ENCODE measurements at places on chromosomes 5 and 9.

DNA sequence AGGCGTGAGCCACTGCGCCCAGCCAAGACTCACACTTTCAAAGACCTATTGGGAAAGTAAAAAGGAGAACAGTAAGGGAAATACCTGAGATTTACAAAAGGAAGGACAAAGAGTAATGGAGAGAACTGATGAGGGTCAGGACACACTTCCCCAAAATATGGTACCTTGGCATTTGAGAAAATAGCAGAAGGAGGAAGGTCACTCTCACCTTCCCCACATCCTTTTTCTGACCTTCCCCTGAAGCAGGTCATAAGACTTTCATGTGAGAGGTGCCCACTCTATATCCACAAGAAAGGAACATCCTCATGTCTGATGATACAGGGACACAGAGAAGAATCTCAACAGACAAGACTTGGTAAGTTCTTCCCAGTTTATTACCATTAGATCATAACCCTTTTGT lies 272.8 kb downstream of the FBXL17 start:
- DNase-seq = no peak

DNA sequence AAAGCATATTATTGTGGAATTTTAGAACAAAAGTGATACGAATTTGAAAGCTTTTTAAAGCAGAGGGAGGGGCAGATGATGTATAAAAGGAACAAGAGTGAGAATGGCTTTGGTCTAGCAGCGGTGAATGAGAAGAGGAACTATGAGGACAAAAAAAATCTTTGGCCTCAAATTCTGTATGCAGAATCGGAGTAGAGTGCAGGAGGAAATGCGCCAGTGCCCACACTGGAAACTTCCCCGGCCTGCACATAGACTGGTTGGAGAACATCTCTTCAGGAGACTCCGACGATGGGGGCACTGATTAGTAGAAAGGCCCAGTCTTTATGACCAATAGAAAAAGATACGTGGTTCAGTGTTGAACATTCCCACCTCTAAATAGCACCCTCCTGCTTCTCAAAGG lies 51.3 kb downstream of the SLC46A2 start:
- DNase-seq = no peak

DNA sequence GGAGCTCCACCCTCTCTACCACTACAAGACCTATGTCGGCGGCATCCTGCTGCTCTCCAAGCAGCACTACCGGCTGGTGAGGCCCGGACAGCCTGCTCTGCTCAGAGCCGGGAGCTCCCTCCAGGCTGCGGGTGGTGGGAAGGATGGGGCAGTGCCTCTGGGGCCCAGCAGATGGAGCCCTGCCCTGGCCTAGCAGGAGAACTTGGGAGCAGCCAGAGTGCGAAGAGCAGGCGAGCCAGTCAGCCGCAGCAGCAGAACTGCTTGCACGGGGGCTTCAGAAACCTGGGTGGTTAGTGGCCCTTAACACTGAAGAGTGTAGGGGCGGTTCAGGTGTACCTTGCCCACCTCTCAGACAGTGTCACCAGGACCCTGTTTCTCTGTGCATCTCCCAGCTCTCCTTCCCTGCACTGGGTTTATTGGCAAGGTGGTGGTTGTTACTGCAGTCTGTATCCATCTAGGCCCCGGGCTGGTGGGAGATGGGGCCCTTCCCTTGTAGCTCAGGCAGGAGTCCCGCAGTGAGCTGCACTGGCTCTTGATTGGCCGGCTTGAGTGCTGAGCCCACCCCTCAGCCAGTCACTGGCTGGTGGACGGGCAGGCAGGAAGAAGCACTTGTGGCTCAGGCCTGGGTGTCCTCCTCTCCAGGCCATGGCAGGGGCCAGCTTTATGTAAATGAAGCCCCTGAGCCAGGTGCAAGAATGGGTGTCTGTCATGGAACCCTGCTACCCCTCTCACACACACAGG lies 7.7 kb downstream of the B4GALT7 start:
- DNase-seq = peak; percentile 42

DNA sequence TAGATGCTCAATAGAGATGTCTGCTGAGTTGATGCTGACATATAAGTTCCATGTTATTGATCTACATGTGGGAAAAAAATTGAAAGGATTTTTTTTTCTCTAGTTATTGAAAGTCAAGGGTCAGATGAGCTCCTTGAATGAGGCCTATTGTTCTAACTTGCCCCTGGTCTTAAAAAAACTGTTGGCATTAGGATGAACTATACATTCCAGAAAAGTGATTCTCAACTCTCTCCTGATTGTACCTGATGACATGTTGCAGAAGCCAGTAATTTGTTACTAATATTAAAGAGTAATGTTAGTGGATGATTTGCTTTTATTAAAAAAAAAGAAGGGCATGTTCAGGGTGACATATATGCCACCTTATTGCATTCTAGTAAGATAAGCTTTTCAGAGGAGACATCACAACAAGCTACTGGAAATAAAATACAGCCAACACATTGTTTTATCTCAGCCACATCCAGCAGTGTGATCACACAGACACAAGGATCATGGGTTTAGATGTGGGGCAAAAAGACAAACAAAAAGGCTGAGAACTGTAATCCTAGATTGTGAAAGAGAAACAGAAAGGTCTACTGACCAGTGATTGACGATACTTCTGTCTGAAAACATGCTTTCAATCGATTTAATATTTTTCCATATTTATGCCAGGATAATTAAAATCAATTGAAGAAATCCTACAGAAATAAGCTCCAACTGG lies 1314.1 kb upstream of the C9orf72 start:
- no peak for DNase-seq

DNA sequence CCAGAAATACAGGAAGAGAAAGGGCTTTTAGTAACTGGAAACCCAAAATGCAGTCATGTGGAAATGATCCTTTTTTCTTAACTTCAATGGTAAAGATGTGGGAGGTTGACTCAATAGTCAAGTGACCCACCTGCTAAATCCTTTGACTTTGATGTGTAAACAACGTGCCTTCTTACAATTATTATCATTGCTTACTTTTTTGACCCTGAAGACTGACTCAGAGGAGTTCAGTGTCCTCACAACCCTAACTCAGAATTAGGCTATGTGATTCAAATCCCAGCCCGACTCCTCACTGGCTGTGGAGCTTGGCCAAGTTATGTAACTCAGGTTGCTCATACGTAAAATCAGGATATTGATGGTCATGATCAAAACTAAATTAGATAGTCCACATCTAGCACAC lies 27.9 kb downstream of the ANXA1 start:
- DNase-seq = no peak

DNA sequence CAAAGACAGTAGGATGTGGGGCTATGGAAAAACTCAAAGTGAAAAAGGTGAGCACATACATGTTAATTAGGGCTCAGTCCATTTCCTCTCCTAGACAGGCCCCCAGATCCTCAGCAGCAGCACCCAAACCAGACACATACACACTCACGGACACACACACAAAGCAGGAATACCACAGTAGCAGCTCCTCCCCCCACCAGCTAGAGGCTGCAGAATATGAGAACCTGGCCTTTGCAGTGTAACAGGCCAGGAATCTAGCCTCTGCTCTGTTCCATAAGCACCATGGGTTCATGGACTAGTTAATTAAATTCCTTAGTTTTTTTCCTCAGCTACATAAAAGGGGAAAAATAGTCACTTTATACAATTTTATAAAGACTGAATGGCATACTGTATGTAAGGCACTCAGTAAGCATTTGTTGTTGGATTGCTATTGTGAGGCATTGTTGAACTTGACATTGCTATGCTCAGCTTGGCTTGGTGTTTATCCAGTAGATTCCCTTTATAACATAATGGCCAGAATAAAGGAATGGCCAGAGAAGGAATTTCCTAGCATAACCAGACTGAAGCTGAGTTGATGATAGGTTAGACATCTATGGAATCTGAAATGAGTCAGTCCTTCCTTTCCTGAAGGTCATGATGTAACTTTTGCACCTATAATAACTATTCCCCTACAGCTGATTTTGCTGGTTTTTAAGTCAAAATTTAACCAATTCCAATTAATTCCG lies 186.8 kb downstream of the SEMA5A start:
- DNase-seq = no peak

- no peak for DNase-seq
These were observed 24.3 kb upstream of the ERBIN start for GRCh38 chr5:65902104-65902503.

- no peak for DNase-seq
These were observed 1199.8 kb downstream of the DTWD2 start for GRCh38 chr5:117788596-117788995.

- DNase-seq = no peak
These were observed 68.2 kb downstream of the TLE1 start for GRCh38 chr9:81621118-81621517.

- DNase-seq = no peak
These were observed 14.3 kb downstream of the IRF1 start for GRCh38 chr5:132475987-132476875.

GRCh38 chr5:137015540-137016116 lies 483.5 kb downstream of the SPOCK1 start:
- DNase-seq = no peak

DNA sequence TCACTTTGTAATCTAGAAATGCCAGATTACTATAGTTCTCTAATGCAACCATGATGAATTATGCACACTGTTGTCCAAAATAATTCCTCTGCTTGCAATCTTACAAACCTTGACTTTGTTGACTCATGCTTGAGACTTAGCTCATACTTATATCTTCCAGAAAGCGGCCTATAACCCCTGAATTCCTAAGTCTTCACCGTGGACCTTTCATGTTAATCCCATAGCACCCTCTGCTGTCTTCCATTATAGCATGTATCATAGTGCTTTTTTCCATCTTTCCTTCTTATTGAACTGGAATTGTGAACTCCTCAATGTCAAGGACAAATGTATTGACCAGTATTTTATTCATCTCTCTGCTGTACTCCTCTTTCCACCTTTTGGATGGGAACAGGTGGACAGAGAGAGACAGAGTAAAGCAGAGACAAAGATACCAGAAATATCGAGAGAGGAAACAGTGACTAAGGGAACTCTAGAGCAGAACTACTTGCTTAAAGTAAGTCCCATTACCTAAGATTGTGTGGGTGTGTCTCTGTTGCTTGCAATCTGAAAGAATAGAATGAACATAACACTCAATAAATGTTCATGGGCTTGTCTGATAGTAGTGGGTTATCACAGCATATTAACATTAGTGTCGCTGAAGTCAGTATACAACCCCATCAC lies 110.0 kb downstream of the LURAP1L start:
- DNase-seq = no peak

- no peak for DNase-seq
These were observed 334.2 kb downstream of the PDE4D start for GRCh38 chr5:59559323-59559722.

DNA sequence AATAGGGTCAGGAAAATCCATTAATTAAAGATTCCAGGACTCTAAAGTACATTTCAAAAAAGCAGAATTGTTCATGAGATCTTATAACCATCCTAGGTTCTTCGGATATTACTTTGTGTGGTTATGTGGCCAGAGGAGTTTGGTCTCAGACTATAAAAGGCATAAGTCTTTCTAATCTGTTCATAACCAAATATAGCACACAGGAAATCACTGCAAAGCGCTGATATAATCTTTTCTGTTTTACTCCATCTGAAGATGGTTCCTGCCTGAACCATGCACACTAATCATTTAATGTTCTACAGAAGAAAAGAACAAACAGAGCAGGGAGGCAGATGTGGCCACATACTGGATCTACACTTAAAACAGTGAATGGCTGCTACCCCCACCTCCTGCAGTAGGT lies 182.8 kb downstream of the SEMA5A start:
- no peak for DNase-seq

GRCh38 chr5:157582731-157583620 lies 7.4 kb upstream of the ADAM19 start:
- no peak for DNase-seq

- no peak for DNase-seq
These were observed 11.0 kb downstream of the LPCAT1 start for GRCh38 chr5:1512541-1513291.

GRCh38 chr5:471750-472058 lies 28.7 kb downstream of the EXOC3 start:
- DNase-seq = no peak

- DNase-seq = no peak
These were observed 99.2 kb downstream of the PPP2R2B start for GRCh38 chr5:146779211-146779869.

- no peak for DNase-seq
These were observed 30.8 kb upstream of the NIM1K start for GRCh38 chr5:43161244-43161643.

GRCh38 chr5:24899180-24899579 lies 254.4 kb upstream of the CDH10 start:
- no peak for DNase-seq

DNA sequence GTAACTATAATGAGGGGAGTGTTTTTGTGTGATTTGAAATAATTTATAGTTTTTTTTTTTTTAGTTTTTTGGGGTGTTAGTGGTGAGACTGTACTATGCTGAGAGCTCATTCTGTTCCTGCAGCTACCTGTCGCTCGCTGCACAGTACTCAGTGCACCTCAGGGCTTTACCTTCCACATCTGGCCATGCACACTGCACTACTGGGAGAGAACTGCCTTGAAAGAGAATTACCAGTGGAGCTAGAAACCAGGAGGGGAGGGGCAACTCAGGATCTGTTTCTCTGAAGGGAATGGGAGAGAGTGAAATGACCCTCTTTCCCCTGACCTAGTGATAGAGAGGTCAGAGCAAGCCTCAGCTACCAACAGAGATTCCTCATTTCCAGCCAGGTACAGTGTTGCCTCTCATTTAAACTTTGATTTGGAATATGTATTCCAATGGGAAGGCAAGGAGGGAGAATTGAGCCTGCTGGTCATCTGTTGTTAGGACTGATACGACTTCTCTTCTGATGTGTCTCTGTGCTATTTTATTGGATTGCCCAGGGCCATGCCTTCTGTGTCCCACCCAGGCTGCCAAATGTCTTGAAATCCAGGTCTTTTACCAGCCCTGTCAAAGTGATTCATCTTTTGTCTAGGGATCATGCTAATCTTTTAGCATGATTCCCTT lies 8.9 kb downstream of the ATG10 start:
- DNase-seq = no peak

GRCh38 chr9:125649315-125649714 lies 57.7 kb downstream of the MAPKAP1 start:
- DNase-seq = no peak
